ENCODE measurements at places on chromosomes 1 and 21.

GRCh38 chr21:36415375-36415774 is 30.2 kb downstream of the CHAF1B start:
- DNase-seq: no peak

DNA sequence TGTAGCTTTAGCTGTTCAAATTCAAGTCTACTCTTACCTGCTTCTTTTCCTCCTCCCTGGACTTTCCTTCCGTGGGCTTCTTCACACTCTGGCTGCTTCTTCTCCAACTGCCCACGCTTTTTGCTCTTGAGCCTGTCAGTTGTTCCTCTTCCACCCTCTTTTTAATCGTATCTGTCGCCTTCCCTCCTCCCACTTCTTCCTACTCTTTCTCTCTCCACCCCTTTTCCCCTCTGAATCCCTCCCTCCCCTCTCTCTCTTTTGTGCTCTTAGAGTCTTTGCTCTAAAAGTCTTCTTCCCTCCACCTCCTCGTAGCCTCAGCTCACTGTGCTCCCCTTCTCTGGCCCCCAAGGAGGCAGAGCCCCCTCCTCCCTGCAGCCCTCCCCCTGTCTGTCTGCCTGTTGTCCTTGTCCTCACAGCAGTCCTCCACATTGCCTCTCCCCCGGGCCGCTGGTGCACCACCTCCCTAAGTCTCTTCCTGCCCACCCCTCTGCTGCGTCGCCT is 12.9 kb upstream of the GJA5 start:
- DNase-seq: no peak

DNA sequence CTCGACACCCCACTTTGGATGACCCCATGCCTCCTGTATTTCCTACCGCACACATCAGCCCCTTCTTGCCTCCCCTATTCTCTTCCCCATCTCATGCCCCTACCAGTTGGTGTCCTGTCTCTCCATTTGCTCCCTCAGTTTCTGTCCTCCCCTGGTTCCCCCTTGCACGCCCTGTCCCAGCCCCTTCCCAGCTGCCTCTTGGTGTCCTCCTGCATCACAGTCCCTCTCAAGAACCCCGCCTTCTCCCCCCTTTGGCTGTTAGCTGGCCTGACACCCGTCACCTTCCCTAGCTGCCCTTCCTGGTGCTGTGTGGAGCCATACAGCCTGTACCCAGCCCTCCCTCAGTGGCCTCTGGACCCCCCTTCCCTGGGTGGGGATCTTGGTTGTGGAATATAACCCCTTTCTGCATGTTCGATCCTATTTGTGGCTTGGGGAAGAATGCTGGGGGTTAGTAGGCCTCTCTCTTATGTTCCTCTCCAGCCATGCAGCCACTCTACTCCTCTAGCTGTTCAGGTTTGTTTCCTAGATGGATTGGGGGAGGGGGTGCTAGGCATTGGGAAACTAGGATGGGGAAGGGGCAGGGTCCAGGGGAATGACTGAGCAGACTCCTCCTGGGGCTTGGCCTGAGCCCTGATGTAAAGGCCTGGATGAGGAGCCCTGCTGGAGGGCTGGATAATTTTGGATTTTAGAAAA is 41.4 kb upstream of the NFASC start:
- DNase-seq: no peak

GRCh38 chr1:105793536-105794146 is 1262.8 kb upstream of the PRMT6 start:
- no peak for DNase-seq

DNA sequence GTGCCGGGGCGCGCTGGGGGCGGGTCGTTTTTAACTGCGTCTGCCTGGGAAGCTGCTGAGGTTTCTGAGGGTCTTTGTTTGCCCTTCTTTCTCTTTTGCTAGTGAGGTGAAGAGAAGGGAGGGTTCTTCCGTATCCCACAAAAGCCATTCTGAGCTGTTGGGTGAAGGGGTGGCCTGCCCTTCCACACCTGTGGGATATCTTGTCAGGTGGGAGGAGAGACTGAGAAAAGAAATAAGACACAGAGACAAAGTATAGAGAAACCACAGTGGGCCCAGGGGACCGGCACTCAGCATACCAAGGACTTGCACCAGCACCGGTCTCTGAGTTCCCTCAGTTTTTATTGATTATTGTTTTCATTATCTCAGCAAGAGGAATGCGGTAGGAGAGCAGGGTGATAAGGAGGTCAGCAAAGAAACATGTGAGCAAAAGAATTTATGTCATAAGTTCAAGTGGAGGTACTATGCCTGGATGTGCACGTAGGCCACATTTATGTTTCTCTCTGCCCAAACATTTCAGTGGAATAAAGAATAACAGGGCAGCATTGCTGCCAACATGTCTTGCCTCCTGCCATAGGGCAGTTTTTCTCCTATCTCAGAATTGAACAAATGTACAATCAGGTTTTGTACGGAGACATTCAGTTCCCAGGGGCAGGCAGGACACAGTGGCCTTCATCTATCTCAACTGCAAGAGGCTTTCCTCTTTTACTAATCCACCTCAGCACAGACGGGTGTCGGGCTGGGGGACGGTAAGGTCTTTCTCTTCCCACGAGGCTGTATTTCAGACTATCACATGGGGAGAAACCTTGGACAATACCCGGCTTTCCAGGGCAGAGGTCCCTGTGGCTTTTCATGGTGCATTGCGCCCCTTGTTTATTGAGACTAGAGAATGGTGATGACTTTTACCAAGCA is 972 bp downstream of the PGBD2 start:
- no peak for DNase-seq
